ENCODE measurements at places on chromosomes 7 and 10.

DNA sequence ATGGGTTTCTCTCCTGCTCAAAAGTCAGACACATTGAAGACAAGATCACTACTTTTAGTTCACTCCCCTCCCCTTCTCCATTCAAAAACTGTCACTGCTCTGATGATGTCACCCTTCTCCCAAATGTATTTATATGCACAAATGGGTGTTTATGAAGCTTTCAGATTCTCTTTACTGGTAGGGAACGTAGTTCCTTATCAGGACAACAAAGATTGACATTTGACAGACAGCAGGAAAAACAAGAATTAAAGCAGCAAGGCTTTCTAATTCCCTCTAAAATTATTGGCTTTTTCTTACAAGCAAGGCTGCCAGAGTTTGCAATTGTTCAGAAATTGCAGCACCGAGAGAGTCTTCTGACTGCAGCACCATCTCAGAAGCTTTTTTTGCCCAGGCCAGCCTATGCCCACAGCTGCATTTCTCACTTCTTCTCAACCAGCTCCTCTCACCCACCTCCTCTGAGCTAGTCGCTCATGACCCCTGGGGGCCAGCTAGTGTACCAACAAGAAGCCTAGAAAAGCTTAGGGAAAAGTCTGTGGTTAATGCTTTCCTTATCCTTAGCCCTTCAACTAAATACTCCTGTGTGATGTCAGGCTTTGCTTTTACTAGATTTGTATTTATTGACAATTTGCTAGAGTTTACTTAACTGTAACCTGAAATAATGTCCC is 265.1 kb downstream of the HTR7 start:
- DNase-seq, result no peak

- DNase-seq, result no peak
Measured at GRCh38 chr10:132971448-132972148, 29.2 kb upstream of the CFAP46 start.

GRCh38 chr10:33331379-33331694 is 3.1 kb downstream of the NRP1 start:
- no peak for DNase-seq

DNA sequence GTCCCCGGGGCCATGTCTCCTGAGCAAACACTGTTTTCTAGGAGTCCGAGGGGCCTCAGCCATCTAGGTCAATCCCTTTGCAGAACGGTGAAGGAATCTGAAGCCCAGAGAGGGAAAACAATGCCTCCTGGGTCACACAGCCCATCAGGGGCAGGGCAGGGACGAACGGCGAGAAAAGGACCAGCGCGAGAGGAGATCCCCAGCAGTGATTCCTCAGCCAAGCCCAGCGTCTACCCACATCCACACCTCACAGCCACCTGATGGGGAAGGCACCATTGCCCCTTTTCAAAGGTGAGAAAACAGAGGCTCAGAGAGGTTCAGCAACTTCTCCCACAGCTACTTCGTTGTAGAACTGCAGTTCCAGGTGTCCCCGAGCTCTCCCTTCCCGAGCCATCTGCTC is 17.9 kb upstream of the PSMG3 start:
- no peak for DNase-seq

DNA sequence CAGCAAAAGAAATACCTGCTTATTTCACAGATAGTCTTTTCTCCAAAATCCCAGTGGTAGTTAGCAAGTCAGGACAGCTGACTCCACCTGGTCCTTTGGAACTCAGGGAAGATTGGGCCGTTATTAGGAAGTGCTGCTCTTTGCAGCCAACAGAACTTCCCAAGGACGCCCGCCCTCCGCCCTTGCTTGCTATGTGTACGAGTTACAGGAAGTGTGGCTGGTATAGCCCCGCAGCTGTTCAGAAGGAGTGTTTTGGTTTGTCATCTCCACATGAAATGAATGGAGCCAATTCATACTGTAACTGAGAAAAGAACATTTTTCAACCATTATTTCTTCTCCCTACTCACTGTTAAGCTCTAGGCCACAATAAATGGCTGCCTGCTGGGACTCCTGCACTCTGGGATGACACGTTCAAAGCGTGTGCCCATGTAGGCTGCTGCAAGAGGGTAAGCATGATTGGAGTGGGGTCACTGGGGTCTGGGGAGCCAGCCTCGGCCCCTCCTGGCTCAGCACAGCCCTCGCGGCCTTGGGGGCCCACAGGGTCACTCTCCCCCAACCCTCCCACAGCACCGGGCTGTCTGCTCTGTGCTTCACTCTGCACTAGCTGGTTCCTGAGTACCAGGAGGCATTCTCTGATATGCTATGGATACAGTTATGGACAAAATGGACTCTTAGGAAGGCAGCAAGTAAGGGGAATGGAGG is 244.0 kb downstream of the EBF3 start:
- no peak for DNase-seq

- DNase-seq, result no peak
Measured at GRCh38 chr10:6162589-6163356, 40.0 kb upstream of the PFKFB3 start.

- no peak for DNase-seq
Measured at GRCh38 chr10:44674536-44675386, 236.4 kb upstream of the TMEM72 start.
